T-helper 2 cell treated with Interferon-gamma antibody and Interleukin-4, amounts not matched to agents 100 ng/mL and 5 ng/mL, for 36 hours (primary cell): ENCODE measurements at places on chromosomes 16 and 17. TPM values are rescaled to one million over a fixed set of nuclear protein-coding genes. Genes with fewer than 3 reads are reported as not detected.

The NPIPA7 gene
- total RNA-seq, result 5.0 and 5.3 TPM in 2 replicates

The TANGO6 gene
- total RNA-seq, result 24.6 and 25.3 TPM in 2 replicates

The ZSCAN10 gene
- 0.11 and 0.30 TPM in 2 replicates for total RNA-seq

The BRIP1 gene
- total RNA-seq, result 22.2 and 25.7 TPM in 2 replicates

The TMEM98 gene
- total RNA-seq, result 10.5 and 12.2 TPM in 2 replicates

The SLC5A11 gene
- total RNA-seq, result 0.41 TPM in 1 of 2 replicates, not detected in the other

The ZFP90 gene
- total RNA-seq, result 27.2 and 27.9 TPM in 2 replicates

The MEIOC gene
- total RNA-seq, result 0.20 and 0.61 TPM in 2 replicates

The MYH1 gene
- not detected in 2 replicates for total RNA-seq

The MPP2 gene
- total RNA-seq, result 0.64 and 0.86 TPM in 2 replicates

The NPIPA3 gene
- total RNA-seq, result 2.5 and 2.9 TPM in 2 replicates

The CDH16 gene
- total RNA-seq, result not detected in 2 replicates

The HS3ST3B1 gene
- 27.6 and 28.0 TPM in 2 replicates for total RNA-seq

The LITAF gene
- 90.0 and 102 TPM in 2 replicates for total RNA-seq

The CRISPLD2 gene
- 0.50 and 0.57 TPM in 2 replicates for total RNA-seq

The GSDMA gene
- 0.59 and 1.6 TPM in 2 replicates for total RNA-seq

The CA7 gene
- total RNA-seq, result 0.11 and 0.20 TPM in 2 replicates

The NEUROD2 gene
- not detected in 2 replicates for total RNA-seq

The DNAAF1 gene
- total RNA-seq, result not detected in 2 replicates

The CASKIN2 gene
- 0.77 and 1.1 TPM in 2 replicates for total RNA-seq

The EVPLL gene
- total RNA-seq, result not detected in 2 replicates

The BBS2 gene
- total RNA-seq, result 12.5 and 15.8 TPM in 2 replicates

The CSNK2A2 gene
- 68.5 and 70.0 TPM in 2 replicates for total RNA-seq

The SLC6A2 gene
- not detected in 2 replicates for total RNA-seq

The HASPIN gene
- 25.9 and 26.9 TPM in 2 replicates for total RNA-seq

The KIF2B gene
- total RNA-seq, result not detected in 2 replicates

The EVI2A gene
- total RNA-seq, result 32.0 and 34.1 TPM in 2 replicates

The RGS11 gene
- total RNA-seq, result 0.11 and 0.34 TPM in 2 replicates

The SLC38A7 gene
- 12.7 and 13.7 TPM in 2 replicates for total RNA-seq

The SPECC1 gene
- 5.0 and 6.3 TPM in 2 replicates for total RNA-seq

The KRT10 gene
- 29.9 and 32.8 TPM in 2 replicates for total RNA-seq

The SLFN14 gene
- not detected in 2 replicates for total RNA-seq

The CCNF gene
- 63.2 and 64.7 TPM in 2 replicates for total RNA-seq

The USP32 gene
- total RNA-seq, result 34.2 and 35.7 TPM in 2 replicates

The SMIM5 gene
- 0.50 and 0.52 TPM in 2 replicates for total RNA-seq

The RUSF1 gene
- total RNA-seq, result 37.6 and 42.7 TPM in 2 replicates

The TMC5 gene
- not detected in 2 replicates for total RNA-seq

The CCL3 gene
- 9.2 and 10.1 TPM in 2 replicates for total RNA-seq

The FAM171A2 gene
- total RNA-seq, result 0.16 and 0.34 TPM in 2 replicates

The ZNF319 gene
- 16.1 and 16.7 TPM in 2 replicates for total RNA-seq

The CNGB1 gene
- not detected in 2 replicates for total RNA-seq

The STAT5A gene
- total RNA-seq, result 123 and 124 TPM in 2 replicates

The GJC1 gene
- 2.1 and 2.2 TPM in 2 replicates for total RNA-seq
